ENCODE measurements at places on chromosomes 5 and 9. TPM values are rescaled to one million over a fixed set of nuclear protein-coding genes. Genes with fewer than 3 reads are reported as not detected.

DNA sequence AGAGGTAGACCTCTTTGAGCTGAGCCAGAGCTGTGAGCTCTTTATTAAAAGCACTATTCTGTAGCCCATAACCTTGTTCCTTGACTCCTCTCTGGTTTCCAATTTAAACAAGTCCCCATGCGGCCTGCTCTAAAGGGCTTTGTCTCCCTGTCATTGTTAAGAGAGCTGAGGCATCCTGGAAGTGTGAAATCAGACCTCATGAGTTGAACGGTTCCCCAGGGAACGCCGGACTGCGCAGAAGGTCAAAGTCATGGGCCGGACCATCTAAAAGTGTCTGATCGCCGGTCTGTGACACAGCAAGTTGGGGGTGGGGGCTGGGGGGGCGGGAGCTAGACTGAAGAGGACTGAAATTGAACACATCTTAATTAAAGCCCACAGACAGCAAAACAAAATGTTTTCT, 265.8 kb downstream of the SLF1 start:
- DNase-seq, result no peak

C5orf52 gene
- total RNA-seq, result not detected

OR1J2 gene
- total RNA-seq, result not detected

DNA sequence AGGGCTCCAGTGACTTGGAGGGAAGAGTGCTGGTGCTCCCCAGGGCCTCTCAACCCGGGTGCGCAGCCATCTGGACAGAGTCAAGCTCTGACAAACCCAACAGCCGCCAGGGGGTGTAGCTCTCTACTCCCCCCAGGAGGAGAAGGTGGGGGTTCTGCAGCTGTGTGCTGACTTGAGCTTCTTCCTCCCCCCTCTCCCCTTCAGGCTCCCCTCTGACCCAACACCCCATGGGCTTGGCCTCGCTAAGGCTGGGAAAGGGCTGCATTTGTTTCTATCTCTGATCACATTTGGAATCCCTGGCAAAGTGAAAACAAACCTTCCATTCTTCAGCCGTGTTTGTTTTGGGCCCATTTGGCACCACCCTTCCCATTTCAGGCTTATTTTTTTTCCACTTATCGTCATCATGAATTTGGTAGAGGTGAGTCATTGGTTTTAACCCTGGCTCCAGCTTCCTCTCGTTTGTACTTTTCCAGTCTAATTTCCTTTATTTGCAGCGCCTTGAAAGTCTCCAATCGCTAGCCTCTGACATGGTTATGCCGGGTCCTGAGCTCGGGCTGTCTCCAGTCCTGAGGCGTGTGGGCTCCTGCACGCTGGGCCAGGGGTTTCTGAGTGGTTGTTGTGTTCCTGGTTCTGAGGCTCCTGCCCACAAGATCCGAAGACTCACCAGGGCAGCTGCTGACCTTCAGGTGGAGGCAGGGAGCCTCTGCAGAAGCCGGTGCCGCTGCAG, 36.1 kb downstream of the DAP start:
- no peak for DNase-seq

DNA sequence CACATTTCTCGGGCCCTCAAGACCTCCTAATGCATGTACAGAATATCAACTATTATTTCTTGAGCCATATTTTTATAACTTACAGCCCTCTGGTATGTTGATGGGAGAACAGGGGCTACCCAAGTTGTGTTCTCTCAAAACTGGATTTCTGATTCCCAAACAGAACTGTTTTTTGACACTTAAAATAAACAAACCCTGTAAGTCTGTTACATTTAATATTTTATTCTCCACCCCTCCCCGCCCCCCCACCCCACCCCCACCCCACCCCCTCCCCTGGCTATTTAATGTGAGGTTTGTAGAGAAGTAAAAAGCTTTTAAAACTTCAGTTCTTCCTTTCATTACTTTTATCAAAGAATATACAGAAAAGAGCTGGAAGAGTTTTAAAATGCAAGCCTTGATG, 77.9 kb downstream of the FOXB2 start:
- DNase-seq, result no peak

DNA sequence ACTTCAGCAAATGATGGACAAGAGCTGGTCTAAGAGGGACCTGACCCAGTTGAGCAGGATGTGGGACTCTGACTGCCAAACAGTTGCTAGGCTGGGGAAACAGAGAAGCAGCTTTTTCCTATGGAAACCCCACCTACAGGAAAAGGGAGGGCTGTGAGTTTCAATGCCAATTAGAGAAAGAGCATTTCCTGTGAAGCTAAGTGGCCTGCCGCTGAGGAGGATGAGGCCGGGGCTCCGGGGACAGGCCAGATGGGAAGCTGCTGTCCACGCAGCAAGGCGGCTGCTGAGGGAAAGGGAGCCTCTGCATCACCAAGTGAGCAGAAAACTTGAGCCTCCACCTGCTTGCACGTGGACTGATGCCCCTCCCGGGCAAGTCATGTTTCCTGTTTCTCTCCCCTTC, at the start of gene PCDH12:
Gene PCDH12 (minus strand): TSS at position 90 of the 400 bp plus-strand sequence. CDS start 351 bp downstream, outside the sequence.
- DNase-seq, result peak; percentile 83

DNA sequence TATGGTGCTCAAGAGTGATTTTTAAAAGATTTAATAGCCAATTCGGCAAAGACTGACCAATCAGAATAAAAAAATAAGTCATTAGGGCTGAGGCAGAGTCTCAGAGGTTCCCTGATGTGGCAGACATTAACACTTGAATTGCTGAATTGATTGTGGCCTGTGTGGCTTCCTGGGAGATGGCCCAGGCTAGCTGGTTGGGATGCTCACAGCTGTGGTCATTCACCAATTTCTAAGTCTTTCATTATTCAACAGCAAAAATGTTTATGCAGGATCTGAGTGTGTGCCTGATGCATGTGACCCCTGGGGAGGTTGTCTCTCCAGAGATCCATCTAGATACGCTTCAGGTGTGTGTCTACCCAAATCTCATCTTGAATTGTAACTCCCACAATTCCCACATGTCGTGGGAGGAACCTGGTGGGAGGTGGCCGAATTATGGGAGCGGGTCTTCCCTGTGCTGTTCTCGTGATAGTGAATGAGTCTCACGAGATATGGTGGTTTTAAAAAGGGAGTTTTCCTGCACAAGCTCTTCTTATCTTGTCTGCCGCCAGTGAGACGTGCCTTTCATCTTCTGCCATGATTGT, 632.6 kb upstream of the SEMA6A start:
- DNase-seq, result no peak

DNA sequence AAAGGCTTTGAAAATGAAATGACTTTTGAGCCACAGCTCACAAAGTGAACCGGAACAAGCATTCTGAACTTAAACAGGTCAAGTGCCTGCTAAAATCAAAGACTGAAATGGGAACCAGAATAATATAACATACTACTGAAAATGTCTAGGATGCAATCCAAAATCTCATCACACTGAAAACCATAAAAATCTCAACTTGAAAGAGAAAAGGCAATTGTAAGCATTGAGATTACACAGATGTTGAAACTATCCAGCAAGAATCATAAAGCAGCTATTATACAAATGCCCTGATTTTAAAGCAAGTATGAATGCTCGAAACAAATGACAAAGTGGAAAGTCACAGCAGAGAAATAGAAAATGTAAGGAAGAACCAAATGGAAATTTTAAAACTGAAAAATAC, 211.5 kb upstream of the GAS1 start:
- no peak for DNase-seq

DNA sequence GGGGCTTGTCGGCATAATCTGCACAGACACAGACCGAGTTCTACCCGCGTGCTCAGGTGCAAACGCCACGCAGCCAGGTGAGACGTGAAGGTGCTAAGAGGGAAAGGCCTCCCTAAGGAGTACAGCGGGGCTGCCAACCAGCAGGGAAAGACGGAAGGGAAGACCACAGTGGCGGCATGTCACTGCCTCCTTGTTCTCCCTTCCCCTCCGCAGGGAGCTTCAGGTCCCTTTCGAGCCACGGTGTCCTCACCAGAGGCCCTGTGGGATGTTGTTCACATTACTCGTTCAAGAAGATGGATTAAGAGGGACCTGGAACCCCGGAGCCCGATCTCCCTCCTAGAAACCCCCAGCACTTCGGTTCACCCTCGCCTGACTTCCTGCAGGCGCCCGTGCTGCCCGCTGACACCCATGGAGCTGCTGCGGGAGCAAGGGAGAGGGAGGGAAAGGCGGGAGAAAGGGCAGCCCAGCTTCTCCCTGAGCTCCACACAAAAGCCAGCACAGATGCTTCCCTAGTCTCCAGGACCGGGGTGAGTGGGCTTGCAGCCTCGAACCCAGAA, 686 bp downstream of the BRD9 start:
- no peak for DNase-seq

GRCh38 chr5:170025853-170026252, 45.6 kb upstream of the INSYN2B start:
- DNase-seq, result no peak

- no peak for DNase-seq
Observed at GRCh38 chr9:78848061-78848460, 551.1 kb downstream of the PSAT1 start.

SGCD gene
- total RNA-seq, result 20.9 TPM

Data from lung (tissue), 17 donors.